Panc1 (cell line): ENCODE measurements at places on chromosomes 6 and 20. TPM values are rescaled to one million over a fixed set of nuclear protein-coding genes. Genes with fewer than 3 reads are reported as not detected.

The EYS gene
- total RNA-seq, result not detected

The ALDH8A1 gene
- total RNA-seq, result not detected

The ARMH2 gene
- total RNA-seq, result not detected

The SLC44A4 gene
- total RNA-seq, result 2.7 TPM

DNA sequence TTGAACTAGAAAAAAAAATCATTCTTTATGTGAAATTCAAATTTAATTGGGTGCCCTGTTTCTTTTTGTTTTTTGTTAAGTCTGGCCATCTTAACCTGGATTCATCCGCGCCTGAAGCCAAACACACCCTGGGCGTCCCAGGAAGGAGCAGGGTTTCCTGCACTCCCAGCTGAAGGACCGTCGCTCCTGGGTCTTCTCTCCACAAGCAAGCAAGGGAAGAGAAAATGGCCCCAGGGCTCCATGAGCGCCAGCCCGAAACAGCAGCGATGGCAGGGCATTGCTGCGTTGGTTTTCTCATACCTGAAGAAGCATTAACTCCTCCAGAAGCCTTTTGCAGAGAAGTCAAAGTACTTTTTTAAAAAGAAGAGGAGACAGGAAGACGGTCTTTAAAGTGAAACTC is 105.4 kb upstream of the AFDN start:
- peaks cover 15% of the 10 kb centered on the region; the same call in 1 of the 2 replicates for H3K27me3 ChIP-seq
- H3K4me3 ChIP-seq, result no peak overlapping the region
- no peaks in the 10 kb centered on the region for H3K36me3 ChIP-seq
- DNase-seq, result no peak
- H3K27ac ChIP-seq, result no peak overlapping the region

GRCh38 chr20:26218301-26218700 is 521.6 kb upstream of the ZNF337 start:
- no peak overlapping the region for H3K27ac ChIP-seq
- H3K4me1 ChIP-seq, result no peaks in the 10 kb centered on the region
- H3K27me3 ChIP-seq, result no peaks in the 10 kb centered on the region
